ENCODE measurements at places on chromosomes 4 and X.

DNA sequence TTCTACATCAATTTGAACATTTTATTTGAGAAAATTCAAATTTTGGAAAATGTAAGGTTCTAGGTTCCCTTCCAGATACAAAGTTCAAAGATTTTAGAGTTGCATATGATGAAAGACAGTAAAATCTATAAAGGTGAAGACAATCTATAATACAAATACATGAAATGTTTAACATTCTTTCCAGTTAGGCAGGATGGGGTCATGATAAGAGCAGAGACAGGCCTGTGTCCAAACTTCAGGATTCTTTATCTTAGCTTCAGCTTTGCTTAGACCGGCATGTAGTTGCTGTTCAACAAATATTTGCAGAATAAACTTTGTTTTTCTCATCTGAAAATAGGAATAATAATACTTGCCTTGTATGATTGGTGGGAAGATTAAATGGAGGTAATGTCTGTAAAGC is 4.5 kb upstream of the RPS6KA3 start:
- no peak for DNase-seq

DNA sequence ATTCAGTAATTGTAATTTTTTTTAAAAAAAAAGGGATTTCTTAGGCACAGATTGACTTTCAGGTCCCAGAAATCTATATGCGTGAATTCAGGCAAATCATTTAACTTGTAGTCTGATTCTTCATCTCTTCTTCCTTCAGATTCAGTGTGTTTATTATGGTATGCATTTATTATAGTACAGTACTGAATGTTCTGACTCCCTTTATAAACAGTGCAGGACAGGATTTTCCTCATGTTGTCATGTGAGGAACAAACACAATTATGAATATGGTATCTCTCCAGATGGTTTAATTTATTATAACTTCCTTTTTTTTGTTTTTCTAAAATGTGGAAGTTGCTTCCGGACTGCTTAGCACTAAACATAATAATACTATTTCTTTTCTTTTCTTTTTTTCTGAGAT is 54.2 kb downstream of the RPS3A start:
- no peak for DNase-seq

GRCh38 chr4:22922426-22922825 is 229.7 kb downstream of the GBA3 start:
- no peak for DNase-seq

DNA sequence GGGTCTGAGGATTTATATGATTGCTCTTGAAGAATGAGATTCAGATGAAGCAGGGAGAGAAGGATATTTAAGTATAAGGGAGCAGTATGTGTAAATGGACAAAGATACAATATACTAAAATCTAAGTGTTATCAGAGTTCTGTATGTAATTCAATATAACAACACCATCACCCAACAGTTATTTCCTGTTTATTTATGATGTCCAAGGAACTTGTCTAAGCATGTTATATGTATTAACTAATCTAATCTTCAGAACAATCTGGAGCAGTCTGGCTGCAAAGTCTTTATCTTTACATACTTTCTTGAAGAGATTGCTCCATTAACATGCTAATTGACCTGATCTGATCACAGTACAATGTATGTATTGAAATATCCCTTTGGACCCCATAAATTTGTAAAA is 203.8 kb upstream of the WDFY3 start:
- DNase-seq: no peak

DNA sequence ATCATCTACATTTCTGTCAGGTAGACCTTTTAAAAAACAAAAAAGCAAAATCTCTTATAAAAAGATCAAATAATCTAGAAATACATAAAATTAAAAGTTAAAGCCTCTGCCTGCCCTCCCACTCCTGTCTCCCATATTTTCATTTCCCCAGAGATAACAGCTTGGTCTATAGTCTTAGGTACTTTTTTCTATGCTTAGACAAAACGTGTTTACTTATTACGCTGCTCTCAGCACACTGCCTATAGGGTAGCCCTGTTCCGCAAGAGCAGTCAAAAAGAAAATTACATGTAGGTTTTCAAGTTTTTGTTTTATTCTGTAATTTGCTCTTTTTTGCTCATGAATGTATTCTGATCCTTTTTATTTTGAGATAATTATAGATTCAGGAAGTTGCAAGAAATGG is 73.3 kb downstream of the TAF1 start:
- DNase-seq: no peak

DNA sequence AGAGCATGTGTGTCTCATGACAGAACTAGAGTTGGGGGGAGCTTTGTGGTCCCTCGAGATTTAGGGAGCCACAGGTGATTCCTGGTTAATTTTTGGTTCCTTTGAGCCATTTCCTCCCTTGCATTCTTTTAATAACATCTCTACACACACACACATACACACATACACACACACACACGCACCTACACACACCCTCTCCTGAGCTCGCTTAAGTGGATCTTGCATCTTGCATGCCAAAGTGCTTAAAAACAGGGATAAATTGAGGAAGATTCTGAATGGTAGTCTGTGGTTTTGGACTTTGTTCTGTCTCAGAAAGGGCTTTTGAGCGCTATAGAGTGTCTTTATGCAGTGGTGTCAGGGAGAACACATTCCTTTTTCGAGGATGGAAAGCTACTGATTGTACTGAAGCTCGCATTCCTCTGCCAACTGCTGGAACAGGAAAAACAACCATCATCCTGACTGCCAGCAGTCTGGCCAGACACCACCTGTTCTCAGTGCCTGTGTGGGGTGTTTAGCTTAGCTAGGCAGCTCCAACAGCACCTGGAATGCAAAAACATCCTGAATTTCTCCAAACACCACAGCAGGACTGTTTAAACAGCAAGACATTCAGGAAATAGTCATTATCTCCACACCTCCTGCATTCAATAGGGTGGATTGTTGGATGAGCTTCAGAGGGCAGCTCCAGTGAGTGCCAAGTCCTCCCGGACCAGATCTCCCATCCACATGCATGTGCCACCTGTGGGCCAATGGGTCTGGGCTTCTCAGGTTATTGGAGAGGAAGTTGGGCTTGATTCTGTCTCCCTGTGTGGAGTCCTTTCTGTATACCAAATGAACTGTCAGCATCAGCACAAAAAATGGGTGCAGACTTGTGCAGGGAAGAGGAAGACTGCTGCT is 21.9 kb upstream of the IGFBP7 start:
- no peak for DNase-seq

DNA sequence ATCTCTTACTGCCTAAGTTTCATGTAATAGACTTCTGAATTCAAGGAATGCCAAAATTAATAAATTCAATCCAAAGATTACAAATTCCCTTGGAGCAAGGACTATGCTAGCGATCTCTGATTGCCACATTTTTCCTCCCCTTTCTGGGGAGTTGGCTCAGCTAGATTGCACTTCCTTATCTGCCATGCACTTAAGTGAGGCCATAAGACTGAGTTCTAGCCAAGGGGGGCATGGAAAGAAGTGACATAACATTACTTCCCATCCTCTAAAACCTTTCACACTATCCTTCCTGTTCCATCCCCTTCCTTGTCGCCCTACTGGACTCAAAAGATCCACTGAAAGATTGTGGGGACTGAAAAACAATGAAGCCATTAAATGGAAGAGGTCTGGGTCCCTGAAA is 53.8 kb upstream of the TXK start:
- DNase-seq: no peak

- no peak for DNase-seq
Measured at GRCh38 chrX:71214604-71215337, 8.3 kb upstream of the GJB1 start.

- no peak for DNase-seq
Measured at GRCh38 chrX:57156397-57157049, 19.3 kb upstream of the SPIN2A start.

- DNase-seq: no peak
Measured at GRCh38 chr4:151618858-151619257, 141.9 kb downstream of the GATB start.

- DNase-seq: no peak
Measured at GRCh38 chrX:108396188-108396891, 41.9 kb downstream of the COL4A6 start.

DNA sequence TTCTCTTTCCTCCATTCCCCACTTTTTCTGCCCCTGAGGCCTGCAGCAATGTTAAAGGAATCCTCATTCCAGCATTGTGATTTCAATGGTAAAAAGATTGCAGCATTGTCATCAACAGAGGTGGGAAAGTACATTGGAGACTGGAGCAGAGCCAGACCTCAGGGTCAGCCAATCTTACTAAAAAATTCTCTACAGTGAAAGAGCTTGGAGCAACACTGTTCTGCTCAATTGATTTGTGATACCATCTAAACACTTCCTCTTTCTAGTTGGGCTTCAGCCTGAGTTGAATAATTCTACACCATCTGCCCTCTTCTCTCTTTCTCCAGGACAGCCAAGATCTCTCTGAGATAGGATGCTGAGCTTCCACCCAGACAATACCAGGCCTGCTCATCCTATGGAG is 176.5 kb downstream of the AR start:
- DNase-seq: no peak

GRCh38 chr4:137711502-137711901 is 179.2 kb upstream of the PCDH18 start:
- DNase-seq: no peak

DNA sequence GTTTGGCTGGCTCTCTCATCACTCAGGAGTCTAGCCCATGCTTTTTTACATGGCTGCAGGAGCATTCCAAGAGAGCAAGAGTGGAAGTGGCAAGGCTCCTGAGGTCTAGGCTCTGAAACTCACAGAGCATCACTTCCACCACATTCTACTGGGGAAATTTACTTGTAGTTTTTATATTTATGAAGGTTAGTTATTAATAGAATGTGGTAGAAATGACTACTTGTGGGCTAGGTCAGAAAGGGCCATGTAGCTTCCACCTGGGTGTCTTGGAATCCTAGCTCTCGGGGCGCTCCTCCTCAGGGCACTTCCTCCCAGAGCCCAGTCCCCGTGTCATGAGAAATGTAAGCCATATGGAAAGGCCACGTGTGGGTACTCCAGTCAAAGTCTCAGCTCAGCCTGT is 127.0 kb upstream of the CASK start:
- no peak for DNase-seq

DNA sequence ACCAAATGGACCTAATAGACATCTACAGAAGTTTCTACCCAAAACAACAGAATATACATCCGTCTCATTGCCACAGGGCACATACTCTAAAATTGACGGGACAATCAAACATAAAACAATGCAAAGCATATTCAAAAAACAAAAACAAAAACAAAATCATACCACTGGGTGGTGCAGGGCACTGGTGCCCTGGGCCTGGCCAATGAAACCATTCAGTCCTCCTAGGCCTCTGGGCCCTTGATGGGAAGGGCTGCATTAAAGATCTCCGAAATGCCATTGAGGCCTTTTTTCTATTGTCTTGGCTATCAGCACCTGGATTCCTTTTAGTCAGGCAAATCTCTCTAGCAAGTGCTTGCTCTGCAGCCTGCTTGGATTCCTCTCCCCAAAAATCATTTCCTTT is 213.9 kb upstream of the ZCCHC13 start:
- no peak for DNase-seq

- DNase-seq: peak; percentile 2
Measured at GRCh38 chrX:86133761-86134160, 14.5 kb upstream of the DACH2 start.

DNA sequence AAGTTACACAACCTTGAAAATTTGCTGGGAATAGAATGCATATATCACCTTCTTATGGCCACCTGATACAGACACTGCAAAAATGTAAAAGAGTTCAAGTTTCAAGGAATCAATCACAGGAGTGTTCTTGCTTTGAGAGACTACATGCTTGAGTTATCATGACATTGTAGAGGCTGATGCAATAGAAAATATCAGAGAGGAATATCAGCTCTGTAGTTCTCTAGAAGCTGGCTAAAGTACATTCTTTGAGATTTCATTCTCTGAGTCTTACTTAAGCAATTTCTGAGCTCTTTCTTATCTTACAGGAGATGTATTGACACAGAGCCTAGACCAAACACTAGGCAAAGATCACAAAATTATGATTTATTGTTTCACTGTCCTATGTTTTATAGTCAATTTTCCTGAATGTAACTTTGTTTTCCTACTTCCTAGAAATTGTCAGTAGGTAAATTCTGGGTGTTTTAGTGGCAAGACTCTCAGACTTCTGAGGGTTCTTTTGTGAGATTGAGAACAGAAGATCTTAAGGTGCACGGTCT is 152.1 kb upstream of the HPGD start:
- DNase-seq: no peak

DNA sequence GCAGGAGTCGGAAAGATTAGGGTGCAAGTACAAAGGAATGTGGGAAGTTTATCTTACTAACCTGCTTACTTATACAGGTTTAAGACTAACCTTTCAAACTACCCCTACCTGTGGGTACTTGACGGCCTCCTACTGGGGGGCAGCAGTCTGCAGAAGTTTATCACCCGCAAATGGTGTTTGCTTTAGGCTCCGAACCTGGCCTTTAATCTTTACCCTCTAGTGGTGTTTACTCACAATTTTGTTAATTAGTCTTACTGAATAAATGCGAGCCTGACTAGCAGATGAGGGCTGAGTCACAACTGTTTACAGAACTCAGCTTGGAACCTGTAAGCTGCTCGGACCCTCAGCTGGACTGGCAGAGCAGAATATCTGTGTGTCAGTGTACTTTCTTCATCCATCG is 204.2 kb upstream of the GPRIN3 start:
- DNase-seq: no peak

DNA sequence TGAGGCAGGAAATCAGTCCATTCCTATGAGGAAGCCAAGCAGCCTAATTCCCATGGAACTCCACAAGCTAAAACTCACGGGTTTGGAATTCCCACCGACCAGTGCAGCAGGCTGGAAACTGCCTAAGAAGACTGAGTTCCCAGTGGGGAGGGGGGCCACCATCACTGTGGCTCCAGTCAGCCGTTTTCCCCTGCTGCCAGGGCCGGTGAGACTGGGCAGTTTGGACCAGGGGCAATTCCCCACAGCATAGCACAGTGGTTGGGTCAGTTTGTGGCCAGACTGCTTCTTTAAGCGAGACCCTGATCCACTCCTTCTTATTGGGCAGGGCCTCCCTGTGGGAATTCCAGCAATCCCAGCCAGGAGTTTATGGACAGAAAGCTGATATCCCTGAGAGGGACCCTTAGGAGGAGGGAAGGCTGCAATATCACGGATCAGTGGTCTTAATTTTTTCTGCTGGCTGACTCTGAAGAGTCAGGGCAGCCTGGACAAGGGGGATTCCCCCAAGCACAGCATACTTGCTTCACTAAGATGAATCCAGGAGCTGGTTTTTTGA is 20.7 kb downstream of the PAGE5 start:
- DNase-seq: no peak

- DNase-seq: no peak
Measured at GRCh38 chrX:118802857-118803256, 20.8 kb upstream of the ZCCHC12 start.

GRCh38 chr4:124322234-124323065 is 390.1 kb downstream of the ANKRD50 start:
- DNase-seq: peak; percentile 40

- no peak for DNase-seq
Measured at GRCh38 chr4:145251391-145251790, 71.0 kb upstream of the OTUD4 start.

DNA sequence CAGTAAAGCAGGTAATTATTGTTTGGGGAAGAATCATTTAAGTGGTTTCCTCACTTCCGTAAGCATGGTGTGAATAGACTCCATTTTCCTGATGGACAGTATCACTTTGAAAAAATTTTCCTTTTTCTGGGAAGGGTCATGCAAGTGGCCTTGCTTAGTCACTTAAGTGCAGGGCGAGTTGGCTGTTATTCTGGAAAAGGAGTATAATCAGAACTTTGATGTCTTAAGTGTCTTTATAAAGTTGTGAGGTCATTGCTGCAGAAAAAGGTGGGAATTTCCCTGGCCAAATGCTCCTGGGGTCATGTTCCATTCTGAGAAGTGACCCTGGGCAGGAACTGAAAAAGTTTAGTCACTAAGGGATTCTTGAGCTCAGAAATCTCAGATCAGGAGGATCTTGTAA is 146.1 kb upstream of the OTUD4 start:
- DNase-seq: no peak

GRCh38 chr4:135191596-135191995 is 990.0 kb upstream of the PABPC4L start:
- no peak for DNase-seq
